ENCODE measurements at places on chromosomes 6 and 20.

DNA sequence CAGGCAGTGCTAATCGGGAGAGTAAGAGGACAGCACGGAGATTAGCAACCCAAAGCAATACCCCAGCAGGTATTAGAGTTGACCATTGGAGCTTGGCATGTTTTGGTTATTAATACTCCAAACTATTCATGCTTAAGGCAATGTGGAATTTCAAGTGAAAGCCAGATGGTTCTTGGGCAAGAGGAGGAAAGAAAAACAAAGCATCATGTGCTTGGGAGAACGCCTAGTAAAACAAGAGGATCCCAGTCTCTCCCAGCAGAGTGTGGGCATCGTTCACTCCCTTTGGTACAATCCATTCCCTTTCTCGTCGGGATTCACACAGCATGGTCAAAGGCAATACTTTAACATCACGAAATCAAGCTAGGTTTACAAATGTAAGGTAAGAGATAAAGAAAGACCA lies 349.8 kb downstream of the PRKN start:
- DNase-seq = no peak

DNA sequence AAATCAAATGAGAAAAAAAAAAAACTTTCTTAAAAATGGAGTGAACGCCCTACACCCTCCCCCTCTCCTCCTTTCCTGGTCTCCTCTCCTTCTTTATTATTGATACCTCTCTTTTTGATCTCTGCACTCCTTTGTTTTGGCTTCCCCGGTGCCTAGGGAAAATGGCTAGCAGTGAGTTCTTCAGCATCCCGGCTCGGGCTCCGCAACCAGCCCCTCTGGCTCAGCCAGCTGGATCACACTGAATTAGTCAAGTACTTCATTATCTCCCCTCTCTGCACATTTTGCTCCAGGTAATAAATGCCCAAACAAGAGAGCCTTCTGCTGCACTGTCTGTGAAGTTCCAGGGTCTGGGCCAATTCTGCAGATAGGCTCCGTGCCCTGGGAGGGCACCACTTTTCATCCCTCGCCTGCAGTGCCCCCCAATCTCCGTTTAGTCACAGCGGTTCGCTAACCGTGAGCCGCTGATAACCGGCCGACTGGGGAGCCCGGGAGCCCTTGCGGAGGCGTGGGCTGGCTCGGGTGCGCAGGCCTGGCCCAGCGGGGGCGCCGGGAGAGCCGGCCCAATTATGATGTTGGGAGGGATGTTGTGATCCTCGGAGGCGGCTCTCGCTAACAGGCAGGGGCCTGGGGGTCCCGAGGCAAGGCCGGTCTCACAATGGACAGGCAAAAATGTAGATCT lies 301.9 kb downstream of the TFAP2A start:
- no peak for DNase-seq

GRCh38 chr6:50978380-50979170 lies 159.9 kb downstream of the TFAP2B start:
- DNase-seq = no peak

DNA sequence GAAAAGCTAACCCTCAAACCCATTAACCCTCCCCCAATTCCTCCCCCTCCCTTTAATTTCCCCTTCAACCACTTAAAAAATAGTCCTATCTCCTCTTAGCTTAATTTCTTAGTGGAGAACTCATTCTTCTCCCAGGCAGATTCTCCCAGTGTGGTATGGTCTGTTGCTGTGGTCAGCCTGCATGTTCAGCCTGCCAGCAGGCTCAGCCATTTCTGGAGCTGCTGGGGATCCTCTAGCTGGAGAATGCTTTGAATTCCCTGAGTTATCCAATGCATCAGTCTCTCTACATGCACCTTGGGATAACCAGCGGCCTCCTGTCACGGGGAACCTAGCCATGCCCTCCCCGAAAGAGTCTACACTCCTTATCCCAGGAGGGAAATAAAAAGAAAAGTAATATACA lies 375.4 kb upstream of the RSPO3 start:
- no peak for DNase-seq

- no peak for DNase-seq
Measured at GRCh38 chr6:166739117-166739975, 112.3 kb upstream of the RPS6KA2 start.

GRCh38 chr20:57457243-57458095 lies 66.3 kb downstream of the RBM38 start:
- no peak for DNase-seq

GRCh38 chr6:108877046-108877751 lies 29.0 kb downstream of the ARMC2 start:
- peak; percentile 34 for DNase-seq
